PC-9 (cell line): ENCODE measurements at places on chromosomes 4 and X. TPM values are rescaled to one million over a fixed set of nuclear protein-coding genes. Genes with fewer than 3 reads are reported as not detected.

GRCh38 chrX:153854702-153855101 lies 24.4 kb upstream of the PDZD4 start:
- H3K27ac ChIP-seq: no peak overlapping the region
- H3K27me3 ChIP-seq: peaks cover 66% of the 10 kb centered on the region
- H3K4me1 ChIP-seq: no peaks in the 10 kb centered on the region
- DNase-seq: no peak
- H3K4me3 ChIP-seq: no peak overlapping the region

- H3K4me1 ChIP-seq: no peaks in the 10 kb centered on the region
- no peak overlapping the region for H3K27ac ChIP-seq
- H3K4me3 ChIP-seq: no peak overlapping the region
- no peaks in the 10 kb centered on the region for H3K36me3 ChIP-seq
Measured at GRCh38 chr4:114694770-114695169, 96.2 kb downstream of the UGT8 start.

GRCh38 chr4:25879091-25879584 lies 16.4 kb upstream of the SEL1L3 start:
- H3K27me3 ChIP-seq: no peaks in the 10 kb centered on the region
- H3K4me1 ChIP-seq: no peaks in the 10 kb centered on the region
- H3K36me3 ChIP-seq: no peaks in the 10 kb centered on the region
- H3K27ac ChIP-seq: no peak overlapping the region
- no peak for DNase-seq

DNA sequence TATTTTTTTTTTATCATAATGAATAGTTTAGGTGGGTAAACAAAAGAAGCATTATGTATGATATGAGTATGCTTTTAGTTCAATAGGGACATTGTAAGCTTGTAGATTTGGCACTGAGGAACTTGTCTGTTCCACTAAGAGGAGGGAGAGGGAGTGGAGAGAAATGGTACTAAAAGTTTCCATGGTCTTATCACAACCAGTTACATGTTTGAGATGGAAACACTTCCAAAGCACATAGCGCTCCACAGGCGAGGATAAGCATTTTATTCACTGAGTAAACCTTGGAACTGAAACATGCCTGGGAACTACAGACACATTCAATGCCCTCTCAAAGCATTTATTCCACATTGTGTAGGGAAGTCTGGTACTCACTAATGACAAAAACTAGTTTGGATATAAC lies 15.5 kb downstream of the MYOZ2 start:
- no peaks in the 10 kb centered on the region for H3K36me3 ChIP-seq
- H3K27ac ChIP-seq: no peak overlapping the region
- H3K4me1 ChIP-seq: no peaks in the 10 kb centered on the region

DNA sequence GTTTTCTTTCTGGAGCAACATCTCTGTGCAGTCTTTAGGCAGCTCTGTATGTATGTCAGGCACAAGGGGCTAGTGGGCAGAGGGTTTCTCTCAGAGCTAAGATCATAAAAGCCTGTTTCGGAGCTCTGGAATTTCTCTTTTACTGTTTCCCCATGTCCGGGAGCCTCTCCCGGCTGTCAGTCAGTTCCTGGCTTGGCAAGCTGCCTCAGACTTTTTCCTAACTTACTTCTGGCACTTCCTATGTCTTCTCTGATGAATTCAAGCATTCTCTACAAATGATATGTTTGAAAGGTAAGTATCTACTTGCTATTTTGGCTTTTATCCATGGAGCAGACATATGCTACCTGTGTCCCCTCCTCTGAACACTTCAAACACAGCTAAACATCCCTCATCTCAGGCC lies 129.3 kb upstream of the PGRMC2 start:
- H3K4me1 ChIP-seq: no peaks in the 10 kb centered on the region
- H3K4me3 ChIP-seq: no peak overlapping the region
- no peak for DNase-seq

RBM46 gene
- total RNA-seq: not detected in 2 replicates

WNK3 gene
- total RNA-seq: not detected in 2 replicates

- DNase-seq: no peak
- H3K4me3 ChIP-seq: no peak overlapping the region
- H3K36me3 ChIP-seq: no peaks in the 10 kb centered on the region
- H3K27ac ChIP-seq: no peak overlapping the region
Measured at GRCh38 chrX:120305531-120306141, 5.6 kb downstream of the TMEM255A start.

GRCh38 chrX:139811942-139812629 lies 104.1 kb upstream of the MCF2 start:
- H3K27ac ChIP-seq: no peak overlapping the region
- DNase-seq: no peak
- no peak overlapping the region for H3K4me3 ChIP-seq
- H3K4me1 ChIP-seq: no peaks in the 10 kb centered on the region
- no peaks in the 10 kb centered on the region for H3K36me3 ChIP-seq

- H3K36me3 ChIP-seq: no peaks in the 10 kb centered on the region
- no peak overlapping the region for H3K4me3 ChIP-seq
- no peak for DNase-seq
Measured at GRCh38 chr4:75849461-75849860, 52.8 kb downstream of the PPEF2 start.

TBX22 gene
- not detected in 2 replicates for total RNA-seq

FGF5 gene
- total RNA-seq: not detected in 2 replicates

IBSP gene
- total RNA-seq: not detected in 2 replicates

HMX1 gene
- total RNA-seq: not detected in 2 replicates

KLB gene
- not detected in 2 replicates for total RNA-seq

IGFBP7 gene
- total RNA-seq: 127 and 151 TPM in 2 replicates

CENPVL1 gene
- not detected in 2 replicates for total RNA-seq

FAM193A gene
- 20.1 and 23.4 TPM in 2 replicates for total RNA-seq

DNA sequence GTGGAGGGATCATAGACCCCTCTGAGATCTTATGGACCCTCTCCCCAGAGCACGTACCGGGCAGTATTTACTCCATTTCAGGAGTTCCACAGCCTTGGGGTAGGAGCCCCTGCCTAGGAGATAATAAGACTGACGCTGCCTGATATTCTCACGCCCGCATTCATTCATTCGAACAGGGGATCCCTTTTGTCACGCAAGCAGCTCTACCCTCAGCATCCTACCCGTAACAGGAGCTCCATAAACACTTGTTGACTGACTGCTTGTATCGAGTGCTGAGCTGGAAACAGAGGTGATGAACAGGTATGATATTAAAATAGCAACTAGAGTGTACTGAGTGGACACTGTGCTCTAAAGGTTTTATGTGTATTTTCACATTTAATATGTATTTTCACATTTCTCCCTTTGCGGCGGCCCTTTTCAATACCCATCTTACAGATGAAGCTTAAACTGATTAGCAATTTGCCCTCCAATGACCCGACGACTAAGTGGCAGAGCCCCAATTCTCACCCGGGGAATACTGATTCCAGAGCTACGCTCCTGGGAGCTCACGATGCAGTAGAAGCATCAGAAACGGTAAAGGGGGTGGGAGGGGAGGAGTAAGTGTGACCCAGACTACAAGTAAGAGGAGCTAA lies 888 bp downstream of the RAB28 start:
- H3K27ac ChIP-seq: peak overlapping the region; percentile 57; the same call in 1 of the 2 replicates
- no peak for DNase-seq
- H3K27me3 ChIP-seq: no peaks in the 10 kb centered on the region
- no peaks in the 10 kb centered on the region for H3K36me3 ChIP-seq
- peak overlapping the region; percentile 81 for H3K4me3 ChIP-seq
- peaks cover 17% of the 10 kb centered on the region for H3K4me1 ChIP-seq

DNA sequence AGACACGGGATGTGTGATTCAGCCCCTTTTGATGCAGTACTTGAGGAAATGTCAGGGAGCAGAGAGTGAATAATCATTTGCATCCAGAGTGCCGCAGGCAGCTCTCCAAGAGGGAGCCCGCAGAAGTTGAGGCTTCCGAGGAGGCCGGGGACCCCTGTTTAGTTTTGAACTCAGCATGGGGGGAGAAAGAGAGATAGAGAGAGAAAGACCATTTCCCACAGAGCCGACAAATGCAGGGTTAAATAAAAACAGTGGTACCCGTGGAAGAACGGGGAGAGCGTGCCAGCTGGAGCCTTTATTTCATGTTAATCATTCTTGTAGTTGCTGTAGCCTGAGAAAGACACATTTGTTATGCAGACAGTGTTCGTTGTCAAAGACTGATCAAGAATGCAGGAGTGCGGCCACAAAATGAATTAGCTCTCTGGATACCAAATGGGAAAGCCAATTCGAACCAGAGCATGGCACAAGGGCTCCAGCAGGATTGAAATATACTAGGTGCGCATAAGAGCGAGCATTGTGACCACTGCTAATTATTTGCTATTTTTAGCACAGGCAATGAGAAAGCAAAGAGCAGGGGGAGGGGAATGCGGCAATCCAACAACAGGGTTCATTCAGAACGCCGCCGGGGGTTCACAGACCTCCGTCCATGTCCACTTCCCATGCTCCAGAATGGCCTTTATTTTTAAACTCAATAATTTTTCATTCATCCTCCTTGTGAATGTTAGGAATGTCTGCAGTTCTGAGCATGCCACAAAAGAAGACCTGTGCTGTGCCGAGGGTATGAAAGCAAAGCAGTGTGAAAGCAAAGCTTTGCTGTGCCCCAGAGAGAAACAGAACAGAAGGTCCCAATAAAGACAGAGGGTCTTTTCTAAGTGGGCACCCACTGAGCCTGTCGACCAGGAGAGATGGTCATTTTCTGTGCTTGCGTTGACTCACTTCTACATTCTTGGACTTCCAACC lies 243.9 kb upstream of the VCX3A start:
- no peaks in the 10 kb centered on the region for H3K27me3 ChIP-seq
- H3K27ac ChIP-seq: no peak overlapping the region
- H3K4me1 ChIP-seq: no peaks in the 10 kb centered on the region
- no peak overlapping the region for H3K4me3 ChIP-seq
- DNase-seq: no peak

GRCh38 chrX:129679901-129680300 lies 25.1 kb upstream of the APLN start:
- H3K4me1 ChIP-seq: peaks cover 13% of the 10 kb centered on the region; the same call in 1 of the 2 replicates
- H3K27ac ChIP-seq: no peak overlapping the region
- DNase-seq: no peak
- no peak overlapping the region for H3K4me3 ChIP-seq
- no peaks in the 10 kb centered on the region for H3K36me3 ChIP-seq

GRCh38 chrX:132101799-132102198 lies 26.0 kb downstream of the FRMD7 start:
- H3K27me3 ChIP-seq: no peaks in the 10 kb centered on the region
- no peak overlapping the region for H3K27ac ChIP-seq
- DNase-seq: no peak
- no peak overlapping the region for H3K4me3 ChIP-seq
- no peaks in the 10 kb centered on the region for H3K36me3 ChIP-seq

DNA sequence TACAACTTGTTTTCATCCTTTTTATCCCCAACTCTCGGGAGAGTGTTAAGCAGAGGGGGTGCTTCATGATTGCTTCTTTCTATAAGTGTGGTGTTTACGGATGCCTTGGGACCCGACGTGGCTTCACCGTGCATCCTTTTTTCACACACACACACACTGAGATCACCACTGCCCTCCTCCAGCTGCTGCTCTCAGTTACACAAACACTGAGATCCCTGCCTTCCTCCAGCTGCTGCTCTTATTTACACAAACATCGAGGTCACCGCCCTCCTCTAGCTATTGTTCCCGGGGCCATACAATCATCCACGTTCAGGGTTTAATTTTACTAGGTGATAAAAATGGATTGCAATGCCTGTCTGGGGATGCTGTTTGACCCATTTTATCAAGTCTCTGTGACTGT lies 155.4 kb upstream of the FAM9B start:
- no peak overlapping the region for H3K4me3 ChIP-seq
- no peak overlapping the region for H3K27ac ChIP-seq
- H3K27me3 ChIP-seq: no peaks in the 10 kb centered on the region
- no peaks in the 10 kb centered on the region for H3K36me3 ChIP-seq
- no peaks in the 10 kb centered on the region for H3K4me1 ChIP-seq

GRCh38 chrX:16125520-16126149 lies 2.3 kb downstream of the GRPR start:
- no peak for DNase-seq
- no peak overlapping the region for H3K4me3 ChIP-seq
- H3K27ac ChIP-seq: no peak overlapping the region
- H3K36me3 ChIP-seq: no peaks in the 10 kb centered on the region
- H3K4me1 ChIP-seq: no peaks in the 10 kb centered on the region
- H3K27me3 ChIP-seq: no peaks in the 10 kb centered on the region

DNA sequence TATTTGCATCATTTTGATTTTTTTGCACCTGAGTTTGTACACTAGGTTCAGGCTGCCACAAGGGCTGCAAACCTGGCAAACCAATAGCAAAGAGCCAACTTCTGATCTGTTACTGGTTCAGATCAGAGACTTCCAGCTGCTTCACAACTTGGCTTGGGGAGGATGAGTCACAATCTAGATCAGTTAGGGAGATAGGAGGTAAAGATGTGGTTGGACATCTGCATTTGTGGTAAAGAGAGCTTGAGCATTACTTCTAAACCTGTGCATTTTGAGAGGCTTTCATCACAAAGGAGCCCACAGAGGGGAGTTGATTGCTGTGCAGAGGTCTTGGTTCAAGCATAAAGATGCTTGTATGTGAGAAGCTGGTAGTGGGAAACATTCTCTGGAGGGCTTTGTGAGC lies 34.5 kb downstream of the LINC00632 start:
- no peaks in the 10 kb centered on the region for H3K4me1 ChIP-seq
- no peak for DNase-seq
- H3K36me3 ChIP-seq: no peaks in the 10 kb centered on the region
- H3K27me3 ChIP-seq: no peaks in the 10 kb centered on the region
- no peak overlapping the region for H3K27ac ChIP-seq
- no peak overlapping the region for H3K4me3 ChIP-seq

DNA sequence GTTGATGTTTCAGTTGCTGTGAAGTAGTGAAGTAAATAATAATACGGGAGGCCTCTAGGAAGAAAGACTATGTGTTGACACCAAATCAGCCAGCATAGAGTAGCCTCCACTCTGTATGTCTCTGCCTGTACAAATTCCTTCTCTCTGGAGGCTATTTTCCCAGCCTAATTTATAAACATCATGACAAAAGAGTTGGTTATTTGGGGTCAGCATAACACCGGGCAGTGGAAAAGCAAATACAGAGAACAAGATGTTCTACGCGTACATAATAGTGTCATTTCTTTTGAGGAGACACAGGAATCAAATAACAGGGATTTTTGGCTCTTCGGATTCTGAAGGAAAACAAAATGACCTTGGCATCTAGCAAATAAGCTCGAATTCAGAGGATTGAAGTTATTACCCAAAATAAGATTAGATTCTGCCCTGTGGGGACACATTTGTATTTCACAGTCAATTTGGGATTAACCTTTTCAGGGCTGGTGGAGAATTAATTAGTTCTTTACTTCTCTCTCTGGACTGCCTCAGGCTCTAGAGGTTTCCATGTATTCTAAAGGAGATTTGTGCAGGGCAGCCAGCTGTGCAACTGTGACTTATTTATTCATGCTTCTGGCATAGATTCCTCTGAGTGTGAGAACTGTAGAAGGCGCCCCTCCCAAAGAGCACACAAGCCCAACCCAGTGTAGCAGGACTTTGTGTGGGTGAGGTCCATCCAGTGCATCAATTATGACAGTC lies 14.1 kb upstream of the SYTL4 start:
- no peak overlapping the region for H3K27ac ChIP-seq
- H3K36me3 ChIP-seq: no peaks in the 10 kb centered on the region
- peak; percentile 11 for DNase-seq
- peaks cover 29% of the 10 kb centered on the region for H3K4me1 ChIP-seq
- no peak overlapping the region for H3K4me3 ChIP-seq
